ENCODE measurements at places on chromosomes 3 and 15.
A peak's percentile ranks its signal among the peaks of the same experiment; 100 is the strongest.

DNA sequence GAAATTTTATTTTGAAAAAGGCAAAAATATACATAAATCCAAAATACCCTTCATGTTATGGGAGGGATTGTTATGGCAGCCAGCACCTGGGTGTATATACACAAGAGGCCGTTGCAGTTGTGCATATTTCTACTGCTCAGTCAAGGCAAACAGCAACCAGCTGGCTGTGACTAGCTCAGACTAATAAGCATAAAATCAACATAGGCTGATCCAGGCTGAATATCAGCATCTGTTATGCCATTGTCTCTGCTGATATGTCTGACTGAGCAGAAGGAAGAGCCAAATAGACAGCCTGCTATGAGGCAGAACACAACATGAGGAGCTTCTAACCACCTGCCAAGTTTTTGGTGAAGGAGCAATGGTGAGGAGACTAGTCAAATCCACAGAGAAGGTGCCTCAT is 457.5 kb upstream of the ALCAM start:
- DNase-seq: peak; percentile 40

DNA sequence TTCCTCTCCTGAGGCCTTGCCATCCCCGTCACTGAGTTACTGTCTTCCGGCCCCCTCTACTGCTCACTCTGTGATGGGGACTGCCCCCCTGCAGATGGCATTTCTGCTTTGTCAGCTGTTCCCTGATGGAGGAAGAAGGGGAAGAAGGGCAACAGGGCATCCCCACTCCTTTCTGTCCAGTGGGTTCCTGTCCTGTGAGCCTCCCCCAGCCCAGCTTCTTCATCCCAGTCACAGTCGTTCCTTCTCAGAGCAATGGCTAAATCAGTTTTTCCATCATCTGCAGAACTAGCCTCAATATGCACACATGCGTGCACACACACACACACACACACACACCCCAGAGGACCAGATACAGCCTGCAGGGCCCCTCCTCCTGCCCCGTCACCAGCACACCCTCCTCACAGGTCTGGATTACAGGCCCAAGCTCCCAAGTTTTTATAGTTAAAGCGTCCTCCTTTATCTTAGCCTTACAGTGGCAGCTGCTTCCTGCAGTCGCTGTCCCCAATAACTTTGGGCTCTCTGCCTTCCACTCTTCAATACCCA is 21.4 kb downstream of the ALDH1L1 start:
- DNase-seq: no peak

DNA sequence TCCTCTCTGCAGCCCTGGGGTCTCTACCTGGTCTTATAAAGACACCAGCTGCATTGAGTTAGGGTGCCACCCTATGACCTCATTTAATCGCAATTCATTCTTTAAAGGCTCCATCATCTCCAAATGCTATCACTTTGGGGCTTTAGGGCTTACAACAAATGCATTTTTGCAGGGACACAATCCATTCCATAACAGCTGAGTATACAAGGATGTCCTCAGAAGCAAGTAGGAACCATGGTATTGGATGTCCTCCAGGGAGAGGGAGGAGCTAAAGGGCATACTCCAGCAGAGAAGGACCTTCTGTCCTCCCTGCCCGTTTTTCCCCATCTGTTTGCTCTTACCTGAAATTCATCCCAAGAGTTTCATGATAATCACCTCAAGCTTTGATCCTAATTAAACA is 30.3 kb downstream of the UMPS start:
- DNase-seq: no peak

GRCh38 chr3:182738583-182739411 is 54.5 kb upstream of the ATP11B start:
- DNase-seq: peak; percentile 15

DNA sequence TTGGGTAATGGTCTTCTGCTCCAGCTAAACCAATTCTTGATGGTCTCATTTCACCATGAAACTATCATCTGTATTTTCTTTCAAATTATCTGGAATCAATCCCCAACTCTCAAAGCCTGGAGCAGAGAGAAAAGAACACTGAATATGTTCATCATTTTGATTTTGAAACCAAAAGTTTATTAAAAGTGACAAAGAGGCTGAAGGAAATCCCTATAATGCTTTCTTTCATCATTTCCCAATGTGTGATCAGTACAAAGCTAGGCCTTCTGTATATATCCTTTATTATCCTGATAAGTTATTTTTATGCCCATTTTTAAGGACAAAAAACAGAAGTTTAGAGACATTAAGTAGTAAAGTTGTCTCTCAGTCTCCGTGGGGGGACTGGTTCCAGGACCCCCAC is 50.1 kb upstream of the MBNL1 start:
- DNase-seq: no peak

GRCh38 chr15:43868406-43868805 is 41.6 kb downstream of the WDR76 start:
- DNase-seq: no peak

DNA sequence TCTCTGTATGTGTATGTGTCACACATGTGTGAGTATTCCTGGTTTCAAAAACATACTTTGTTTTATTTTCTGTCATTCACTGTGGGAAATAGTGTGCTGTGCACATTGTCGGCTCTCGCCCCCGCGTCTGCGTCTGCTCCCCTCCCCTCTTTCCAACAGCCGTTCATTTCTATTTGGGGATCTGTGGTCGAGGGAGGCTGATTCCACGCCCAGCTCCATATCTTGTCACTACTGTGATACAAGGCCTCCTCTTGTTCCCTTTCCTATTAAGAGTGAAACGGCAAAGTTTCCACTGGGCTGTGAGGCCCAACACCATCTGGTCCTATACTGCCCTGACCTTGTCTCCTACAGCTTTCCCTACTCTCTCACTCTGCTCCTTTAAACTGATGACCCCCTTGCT is 172.5 kb upstream of the LRIG1 start:
- no peak for DNase-seq

DNA sequence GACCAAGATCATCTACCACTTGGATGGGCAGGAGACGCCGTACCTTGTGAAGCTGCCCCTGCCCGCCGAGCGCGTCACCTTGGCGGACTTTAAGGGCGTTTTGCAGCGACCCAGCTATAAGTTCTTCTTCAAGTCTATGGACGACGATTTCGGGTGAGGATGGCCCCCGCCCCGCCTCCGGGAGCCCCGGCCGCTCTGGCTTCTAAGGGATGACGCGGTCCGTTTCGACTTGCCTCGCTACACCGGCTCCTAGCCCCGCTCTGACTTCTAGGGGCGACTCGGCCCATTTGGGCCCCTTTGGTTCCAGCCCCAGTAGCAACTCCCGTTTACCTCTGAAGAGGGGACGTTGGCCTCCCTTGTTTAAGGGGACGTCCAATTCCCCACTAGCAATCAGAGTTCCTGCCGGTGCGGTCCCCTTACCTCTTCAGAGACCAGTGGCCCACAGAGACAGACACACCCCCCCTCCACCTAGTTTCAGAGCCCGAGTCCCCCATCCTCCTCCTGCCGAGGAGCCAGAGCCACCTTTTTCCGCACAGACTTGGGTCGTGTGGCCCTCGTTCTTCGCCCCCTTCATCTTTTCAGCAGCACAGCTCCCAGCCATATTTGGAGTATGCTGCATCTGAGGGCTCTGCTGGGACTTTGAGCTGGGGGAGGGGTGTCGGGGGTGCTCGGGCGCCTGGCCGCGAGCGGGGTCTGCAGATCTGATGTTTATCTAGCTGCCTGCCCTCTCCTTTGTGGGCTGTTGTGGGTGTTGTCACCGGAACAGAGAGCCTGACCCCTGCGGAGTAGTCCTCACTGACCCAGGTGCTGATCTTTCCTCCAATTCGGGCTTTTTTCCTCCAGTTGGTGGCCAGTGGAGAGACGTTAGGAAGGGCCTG is 706 bp downstream of the DVL3 start:
- no peak for DNase-seq

GRCh38 chr3:99970198-99970597 is 144.1 kb downstream of the FILIP1L start:
- DNase-seq: no peak

- no peak for DNase-seq
Measured at GRCh38 chr3:179299999-179300613, 22.7 kb upstream of the ZNF639 start.

DNA sequence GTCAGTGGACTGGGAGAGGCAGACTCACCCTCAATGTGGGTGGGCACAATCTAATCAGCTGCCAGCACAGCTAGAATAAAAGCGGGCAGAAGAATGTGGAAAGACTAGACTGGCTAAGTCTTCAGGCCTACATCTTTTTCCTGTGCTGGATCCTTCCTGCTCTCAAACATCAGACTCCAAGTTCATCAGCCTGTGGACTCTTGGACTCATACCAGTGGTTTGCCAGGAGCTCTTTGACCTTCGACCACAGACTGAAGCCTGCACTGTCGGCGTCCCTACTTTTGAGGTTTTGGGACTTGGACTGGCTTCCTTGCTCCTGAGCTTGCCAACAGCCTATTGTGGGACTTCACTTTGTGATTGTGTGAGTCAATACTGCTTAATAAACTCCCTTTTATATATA is 68.0 kb downstream of the CNTN3 start:
- DNase-seq: no peak

DNA sequence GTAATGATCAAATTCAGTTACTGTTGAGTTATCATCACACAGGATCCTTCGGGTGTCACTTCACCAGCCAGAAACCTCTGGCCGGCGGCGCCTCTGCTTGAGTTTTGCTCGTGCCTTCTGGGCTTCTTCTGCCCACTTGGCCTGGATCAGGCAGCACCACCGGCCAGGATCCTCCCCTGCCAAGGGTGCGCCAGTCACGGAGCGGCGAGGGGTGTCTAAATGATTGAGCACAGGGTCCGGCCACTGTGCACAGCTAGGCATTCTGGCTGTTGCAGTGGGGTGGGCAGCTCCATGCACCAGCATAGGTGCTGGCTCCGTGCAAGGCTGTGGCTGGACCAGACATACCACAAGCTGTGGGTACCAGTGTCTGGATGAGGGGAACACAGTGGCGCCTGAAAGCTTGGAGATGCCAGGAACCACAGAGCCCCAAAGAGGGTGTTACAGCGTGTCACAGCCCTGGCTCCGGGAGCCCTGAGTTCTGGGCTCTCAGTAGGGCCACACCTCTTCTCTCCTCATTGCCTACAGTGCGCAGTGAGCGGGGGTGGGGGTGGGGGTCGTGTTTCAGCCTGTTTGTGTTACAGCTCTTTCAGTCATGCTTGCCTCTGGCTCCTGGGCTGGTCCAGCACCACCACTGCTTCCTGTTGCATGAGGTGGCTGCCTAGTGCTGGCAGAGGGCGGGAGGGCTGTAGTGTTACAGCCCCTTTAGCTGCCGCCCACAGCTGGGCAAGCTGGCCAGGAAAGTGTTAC is 169.4 kb downstream of the FNDC3B start:
- no peak for DNase-seq

- no peak for DNase-seq
Measured at GRCh38 chr15:29522373-29523276, 253.0 kb upstream of the NSMCE3 start.

Measured in NCI-H510A (cell line).